Stimulated activated CD8-positive, alpha-beta memory T cell treated with anti-CD3 and anti-CD28 coated beads, Interleukin-15, amount 100 ng/mL, for 48 hours (primary cell): ENCODE measurements at places on chromosomes 7 and 10.

- DNase-seq = no peak
Observed at GRCh38 chr10:7856678-7857077, 38.4 kb downstream of the TAF3 start.

DNA sequence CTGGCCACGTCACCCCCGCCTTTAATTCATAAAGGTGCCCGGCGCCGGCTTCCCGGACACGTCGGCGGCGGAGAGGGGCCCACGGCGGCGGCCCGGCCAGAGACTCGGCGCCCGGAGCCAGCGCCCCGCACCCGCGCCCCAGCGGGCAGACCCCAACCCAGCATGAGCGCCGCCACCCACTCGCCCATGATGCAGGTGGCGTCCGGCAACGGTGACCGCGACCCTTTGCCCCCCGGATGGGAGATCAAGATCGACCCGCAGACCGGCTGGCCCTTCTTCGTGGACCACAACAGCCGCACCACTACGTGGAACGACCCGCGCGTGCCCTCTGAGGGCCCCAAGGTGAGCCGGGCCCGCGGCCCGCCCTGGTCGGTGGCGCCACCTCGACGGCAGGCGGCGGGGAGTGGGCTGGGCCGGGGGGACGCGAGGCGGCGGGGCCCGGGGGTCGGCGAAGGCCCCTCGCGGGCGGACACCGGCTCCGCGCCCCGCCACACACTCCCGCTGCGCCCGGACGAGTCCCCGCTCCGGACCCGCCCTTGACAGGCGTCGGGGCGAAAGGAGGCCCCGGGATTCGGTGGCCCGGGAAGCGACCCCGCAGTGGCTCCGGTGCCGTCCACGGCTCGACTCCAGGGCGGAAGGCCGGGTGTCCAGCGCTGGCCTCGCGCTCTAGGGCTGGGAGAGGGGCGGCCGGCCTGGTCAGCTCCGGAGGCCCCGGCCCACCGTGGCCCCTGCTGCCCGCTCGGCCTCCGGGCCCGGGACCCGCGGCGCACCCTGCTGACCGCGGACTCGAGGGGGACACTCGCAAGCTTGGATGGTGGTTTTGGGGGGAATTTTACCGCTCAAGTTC lies 557 bp downstream of the BAG3 start:
- no peak for DNase-seq

GRCh38 chr7:29434380-29434768 lies 129.3 kb upstream of the PRR15 start:
- no peak for DNase-seq

GRCh38 chr7:139829025-139829774 lies at the start of gene TBXAS1:
Gene TBXAS1, plus strand, starts transcription at chr7:139829264. Its CDS starts 127 bp downstream, at chr7:139829391.
- DNase-seq = no peak

GRCh38 chr10:102408728-102409603 lies 9.6 kb downstream of the PSD start:
- peak; percentile 72 for DNase-seq

DNA sequence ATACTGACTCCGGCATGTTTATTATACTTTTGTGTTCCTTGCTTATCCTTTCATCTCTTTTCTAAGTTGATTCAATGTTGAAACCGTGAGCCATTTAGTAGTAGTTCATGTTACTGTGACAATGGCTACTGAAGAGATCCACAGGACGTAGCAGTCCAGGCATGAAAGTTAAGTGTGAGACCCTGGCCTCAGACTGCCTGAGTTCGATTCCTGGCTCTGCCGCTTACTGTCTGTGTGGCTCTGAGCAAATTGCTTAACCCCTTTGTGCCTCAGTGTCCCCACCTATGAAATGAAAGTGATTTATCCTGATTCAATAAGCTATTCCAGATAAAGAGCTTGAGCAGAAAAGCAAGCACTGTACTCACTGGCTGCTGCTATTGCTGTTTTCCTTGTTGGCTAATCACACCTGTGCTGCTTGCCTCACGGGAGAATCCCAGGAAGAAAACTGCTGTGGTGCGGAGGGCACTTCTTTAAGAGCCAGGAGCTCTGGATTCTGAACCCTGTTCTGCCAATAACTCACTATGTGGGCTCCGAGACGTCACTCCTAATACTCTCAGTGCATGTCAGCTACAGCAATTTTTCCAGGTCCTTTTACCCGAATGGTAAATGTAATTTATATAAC lies 38.4 kb downstream of the PNLIPRP2 start:
- DNase-seq = no peak

- no peak for DNase-seq
Observed at GRCh38 chr10:79090134-79090803, 21.5 kb downstream of the ZMIZ1 start.
